ENCODE measurements at places on chromosomes 12 and 14.

DNA sequence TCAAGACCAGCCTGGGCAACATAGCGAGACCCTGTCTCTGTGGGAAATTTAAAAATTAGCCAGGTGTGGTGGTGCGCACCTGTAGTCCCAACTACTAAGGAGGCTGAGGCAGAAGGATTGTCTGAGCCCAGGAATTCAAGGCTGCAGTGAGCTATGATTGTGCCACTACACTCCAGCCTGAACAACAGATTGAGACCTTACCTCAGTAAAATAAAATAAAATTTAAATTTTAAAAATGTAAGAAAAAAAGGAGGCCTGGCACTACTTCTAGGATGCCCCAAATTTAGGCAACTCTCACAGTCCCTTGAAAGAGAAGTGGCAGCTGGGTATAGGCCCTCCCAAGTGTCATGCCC, 918 bp upstream of the INHBE start:
- DNase-seq: no peak

- DNase-seq: no peak
These were observed 162.9 kb downstream of the PCNX1 start for GRCh38 chr14:71070169-71070568.

- no peak for DNase-seq
These were observed 201.4 kb downstream of the C12orf50 start for GRCh38 chr12:87827638-87828264.

GRCh38 chr14:68945190-68945584, 33.9 kb downstream of the ACTN1 start:
- no peak for DNase-seq

GRCh38 chr12:39011166-39011565, 105.8 kb upstream of the CPNE8 start:
- DNase-seq: no peak

GRCh38 chr14:47262801-47263200, 412.6 kb downstream of the MDGA2 start:
- DNase-seq: no peak

DNA sequence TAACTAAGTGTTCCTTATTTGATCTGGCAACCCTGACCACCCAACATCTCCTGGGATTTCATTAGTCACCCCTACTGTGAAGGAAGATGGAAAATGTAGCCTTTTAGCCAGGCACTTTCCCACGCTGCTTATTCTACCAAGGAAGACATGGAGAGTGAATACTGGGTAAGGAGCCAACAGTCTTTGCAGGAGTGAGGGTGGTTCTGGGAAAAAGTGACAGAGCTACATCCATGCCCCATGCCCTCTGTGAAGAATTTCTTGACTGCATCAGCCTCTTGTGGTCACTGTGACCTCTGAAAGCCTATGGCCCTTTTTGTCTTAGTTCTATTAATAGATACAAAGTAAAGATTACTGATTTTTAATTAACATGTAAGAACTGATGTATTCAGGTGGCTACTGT, 196.0 kb upstream of the EEA1 start:
- DNase-seq: no peak

- DNase-seq: no peak
These were observed 7.1 kb downstream of the SERPINA3 start for GRCh38 chr14:94619297-94619696.

DNA sequence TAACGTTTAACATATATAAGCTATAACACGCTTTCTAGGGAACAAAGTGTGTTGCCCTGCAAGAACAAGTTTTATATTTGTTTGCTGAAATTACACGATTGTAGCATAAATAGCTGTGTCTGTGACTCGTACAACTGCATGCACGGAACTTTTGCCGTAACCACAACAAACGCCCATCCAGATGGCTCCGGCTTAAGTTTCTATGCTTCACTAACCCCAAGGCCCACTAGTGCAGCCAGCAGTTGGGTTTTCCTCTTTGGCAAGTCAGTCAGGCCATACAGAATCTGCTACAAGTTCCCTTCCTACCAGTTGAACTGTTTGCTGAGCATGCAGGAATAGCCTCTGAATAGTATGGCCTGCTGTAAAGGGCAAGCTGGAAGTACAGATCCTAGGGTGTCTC, 12.1 kb downstream of the CSRP2 start:
- no peak for DNase-seq
